ENCODE measurements at places on chromosomes 5 and 9. TPM values are rescaled to one million over a fixed set of nuclear protein-coding genes. Genes with fewer than 3 reads are reported as not detected.

Gene PCDHA5
- total RNA-seq = not detected

DNA sequence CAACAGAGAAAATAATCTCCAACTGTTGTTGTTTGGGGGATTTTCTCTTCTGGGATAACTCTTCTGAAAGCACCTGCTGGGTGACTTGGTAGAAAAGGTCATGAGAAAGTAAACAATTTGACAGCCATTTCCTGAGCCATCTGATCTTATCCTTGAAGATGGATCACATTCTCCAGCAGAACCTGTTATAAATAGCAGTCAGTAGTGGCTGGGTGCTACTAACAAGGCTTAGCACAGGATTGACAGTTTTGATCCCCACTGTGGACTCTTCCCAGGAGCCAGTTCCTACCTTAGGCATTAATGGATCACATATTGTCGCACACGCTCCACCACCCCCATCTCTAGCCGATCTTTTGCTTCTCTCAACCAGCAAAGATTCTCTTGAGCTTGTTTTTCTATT lies 220.2 kb downstream of the PLK2 start:
- H3K27ac ChIP-seq = no peak overlapping the region
- no peak for DNase-seq
- no peaks in the 10 kb centered on the region for H3K27me3 ChIP-seq
- no peaks in the 10 kb centered on the region for H3K4me1 ChIP-seq

Gene LAMC3
- 7.2 TPM for total RNA-seq

Gene CDC20B
- total RNA-seq = not detected

GRCh38 chr5:31366941-31367340 lies 165.0 kb downstream of the DROSHA start:
- no peak for DNase-seq
- H3K4me1 ChIP-seq = no peaks in the 10 kb centered on the region
- H3K4me3 ChIP-seq = no peak overlapping the region
- no peaks in the 10 kb centered on the region for H3K36me3 ChIP-seq
- H3K27ac ChIP-seq = no peak overlapping the region

GRCh38 chr9:96161819-96162218 lies 140.2 kb downstream of the HSD17B3 start:
- H3K4me3 ChIP-seq = no peak overlapping the region
- H3K27me3 ChIP-seq = no peaks in the 10 kb centered on the region
- peak overlapping the region; percentile 12 for H3K27ac ChIP-seq

DNA sequence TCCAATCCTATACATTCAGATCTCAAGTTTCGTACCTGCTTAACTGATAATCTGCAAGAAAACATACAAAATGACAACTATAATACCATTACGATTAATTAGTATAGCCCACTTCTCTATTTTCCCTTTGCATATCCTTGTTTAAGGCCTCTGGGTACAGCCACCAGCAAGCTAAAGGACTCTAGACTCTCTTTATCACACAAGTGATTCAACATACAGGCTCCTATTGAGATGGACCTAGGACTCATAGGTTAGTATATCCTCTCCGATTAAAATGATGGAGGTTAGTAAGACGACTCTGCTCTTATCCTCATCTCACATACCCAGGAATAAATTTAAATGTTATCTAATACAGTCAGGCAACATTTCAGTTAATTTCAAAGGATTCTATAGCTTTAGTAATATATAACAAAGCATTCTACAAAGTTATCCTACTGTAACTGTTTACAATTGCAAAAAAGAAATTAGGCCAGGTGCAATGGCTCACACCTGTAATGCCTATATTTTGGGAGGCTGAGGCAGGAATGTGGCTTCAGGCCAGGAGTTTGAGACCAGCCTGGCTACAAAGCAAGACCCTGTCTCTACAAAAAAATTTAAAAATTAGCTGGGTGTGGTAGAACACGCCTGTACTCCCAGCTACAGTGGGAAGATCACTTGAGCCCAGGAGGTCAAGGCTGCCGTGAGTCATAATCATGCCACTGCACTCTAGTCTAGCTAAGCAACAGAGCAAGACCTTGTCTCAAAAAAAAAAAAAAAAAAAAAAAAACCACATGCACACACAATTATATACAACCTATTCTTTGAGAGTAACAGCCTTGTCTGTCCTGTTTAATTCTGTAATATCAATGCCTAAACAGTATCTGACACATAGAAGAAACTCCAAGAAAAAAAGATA lies 15.4 kb downstream of the HAUS6 start:
- no peak for DNase-seq
- no peak overlapping the region for H3K4me3 ChIP-seq
- H3K27me3 ChIP-seq = no peaks in the 10 kb centered on the region
- H3K36me3 ChIP-seq = peaks cover 4% of the 10 kb centered on the region

DNA sequence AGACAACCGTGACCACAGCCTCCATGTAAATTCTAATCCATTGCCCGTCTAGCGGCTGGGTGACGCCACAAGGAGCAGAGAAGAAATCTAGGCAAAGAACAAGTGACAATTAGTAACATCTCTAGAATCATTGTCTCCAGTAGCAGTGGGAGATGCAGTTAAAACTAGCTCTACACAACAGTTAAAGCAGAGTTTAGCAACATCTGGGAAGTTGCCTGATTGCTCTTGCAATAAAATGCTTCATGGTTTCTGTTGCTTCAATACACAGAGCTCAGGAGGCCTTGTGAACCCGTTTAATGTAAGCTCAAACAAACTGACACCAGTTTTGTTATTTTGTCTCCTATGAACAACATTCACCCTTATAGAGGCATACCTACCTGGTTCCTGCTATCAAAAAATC lies 369.8 kb upstream of the PDE4D start:
- H3K36me3 ChIP-seq = no peaks in the 10 kb centered on the region
- no peaks in the 10 kb centered on the region for H3K27me3 ChIP-seq
- H3K27ac ChIP-seq = no peak overlapping the region
- no peaks in the 10 kb centered on the region for H3K4me1 ChIP-seq
- no peak for DNase-seq

GRCh38 chr5:107549567-107549966 lies 121.2 kb downstream of the EFNA5 start:
- DNase-seq = no peak
- no peak overlapping the region for H3K27ac ChIP-seq

Gene LHX6
- 0.60 TPM for total RNA-seq

DNA sequence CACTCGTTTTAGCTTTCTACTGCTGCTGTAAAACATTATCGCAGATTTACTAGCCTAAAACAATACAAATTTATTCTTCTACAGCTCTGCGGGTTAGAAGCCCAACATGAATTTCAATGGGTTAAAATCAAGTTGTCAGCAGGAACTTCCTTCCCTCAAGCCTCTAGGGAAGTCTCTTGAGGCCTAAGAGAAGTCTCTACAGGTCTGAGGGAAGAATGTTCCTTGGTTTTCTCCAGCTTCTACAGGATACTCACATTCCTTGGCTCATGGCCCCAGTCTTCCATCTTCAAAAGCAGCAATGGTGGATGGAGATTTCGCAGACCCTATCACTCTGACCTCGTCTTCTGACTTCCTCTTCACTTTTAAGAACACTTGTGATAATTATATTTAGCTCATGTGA lies 21.6 kb upstream of the SSBP2 start:
- H3K4me3 ChIP-seq = no peak overlapping the region
- no peaks in the 10 kb centered on the region for H3K27me3 ChIP-seq
- H3K27ac ChIP-seq = no peak overlapping the region
- no peak for DNase-seq

Gene FREM1
- not detected for total RNA-seq

GRCh38 chr5:2732850-2733249 lies 18.6 kb downstream of the IRX2 start:
- H3K36me3 ChIP-seq = no peaks in the 10 kb centered on the region
- no peak for DNase-seq
- no peaks in the 10 kb centered on the region for H3K4me1 ChIP-seq
- peaks cover 20% of the 10 kb centered on the region for H3K27me3 ChIP-seq
- H3K27ac ChIP-seq = no peak overlapping the region
- H3K4me3 ChIP-seq = no peak overlapping the region

Gene F2R
- 1.2 TPM for total RNA-seq

DNA sequence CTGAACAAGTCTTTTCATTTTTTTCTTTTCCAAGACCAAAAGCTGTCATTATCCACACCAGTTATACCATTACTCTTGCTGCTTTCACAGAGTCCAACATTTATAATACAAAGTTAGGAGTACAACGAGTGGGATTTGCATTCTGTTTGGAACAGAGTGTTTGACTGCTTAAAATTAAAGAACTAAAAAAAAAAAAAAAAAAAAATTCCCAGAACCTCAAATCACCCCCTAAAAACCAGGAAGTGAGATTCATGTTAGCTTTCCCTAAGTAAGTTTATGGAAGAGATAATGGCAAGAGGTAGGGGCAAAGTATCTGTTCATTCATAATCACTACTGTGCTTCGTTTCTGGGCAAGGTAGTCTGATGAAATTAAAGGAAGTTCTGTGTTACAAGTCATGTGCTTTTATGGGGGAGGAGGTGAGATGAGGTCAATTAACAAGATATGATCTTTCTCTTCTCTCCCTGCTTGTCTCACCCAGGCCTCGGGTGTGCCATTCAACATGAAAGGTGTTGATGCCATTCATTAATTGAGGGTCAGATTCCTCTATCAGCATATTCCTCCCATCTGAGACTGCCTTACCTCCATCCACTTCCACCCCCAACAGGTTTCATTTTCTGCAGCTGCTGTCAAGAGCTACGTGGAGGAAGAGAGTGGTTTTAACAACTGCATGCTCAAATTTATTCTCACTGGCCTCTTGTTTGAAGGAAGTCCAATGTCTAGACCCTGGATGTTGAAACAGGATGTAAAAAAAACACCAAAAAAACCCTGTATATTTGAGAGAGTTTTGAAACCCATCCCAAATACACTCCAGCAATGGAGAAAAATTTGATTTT lies 58.1 kb downstream of the MARCHF3 start:
- H3K4me1 ChIP-seq = peaks cover 28% of the 10 kb centered on the region
- H3K36me3 ChIP-seq = peaks cover 3% of the 10 kb centered on the region
- H3K27ac ChIP-seq = peak overlapping the region; percentile 89
- DNase-seq = no peak

GRCh38 chr5:86452251-86452650 lies 165.5 kb upstream of the COX7C start:
- no peaks in the 10 kb centered on the region for H3K4me1 ChIP-seq
- no peak overlapping the region for H3K27ac ChIP-seq
- no peak for DNase-seq
- H3K36me3 ChIP-seq = no peaks in the 10 kb centered on the region
- no peaks in the 10 kb centered on the region for H3K27me3 ChIP-seq

GRCh38 chr5:137753691-137754187 lies 424 bp downstream of the HNRNPA0 start:
- peaks cover 38% of the 10 kb centered on the region for H3K4me1 ChIP-seq
- H3K4me3 ChIP-seq = peak overlapping the region; percentile 99
- H3K27me3 ChIP-seq = no peaks in the 10 kb centered on the region
- no peak for DNase-seq
- H3K27ac ChIP-seq = peak overlapping the region; percentile 100

DNA sequence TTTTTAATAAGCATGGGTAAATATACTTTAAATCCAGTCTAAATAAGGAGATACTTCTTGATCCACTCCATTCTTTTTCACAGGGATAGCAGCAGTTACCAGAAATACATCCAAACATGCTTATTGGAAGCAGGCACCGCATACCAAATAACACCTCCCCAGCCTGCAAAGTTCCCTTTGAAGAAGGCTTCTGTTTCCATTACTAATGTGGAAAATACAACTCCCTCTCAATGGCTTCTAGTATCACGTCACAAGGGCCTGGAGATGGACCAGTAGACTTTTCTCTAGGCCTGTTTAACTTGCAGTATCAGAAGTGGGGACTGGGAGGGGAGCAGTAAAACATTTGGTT lies 20.8 kb downstream of the TMEM245 start:
- H3K36me3 ChIP-seq = peaks cover 13% of the 10 kb centered on the region
- peaks cover 90% of the 10 kb centered on the region for H3K4me1 ChIP-seq
- no peak for DNase-seq
- H3K27ac ChIP-seq = peak overlapping the region; percentile 81

Gene TAF1L
- 0.08 TPM for total RNA-seq

DNA sequence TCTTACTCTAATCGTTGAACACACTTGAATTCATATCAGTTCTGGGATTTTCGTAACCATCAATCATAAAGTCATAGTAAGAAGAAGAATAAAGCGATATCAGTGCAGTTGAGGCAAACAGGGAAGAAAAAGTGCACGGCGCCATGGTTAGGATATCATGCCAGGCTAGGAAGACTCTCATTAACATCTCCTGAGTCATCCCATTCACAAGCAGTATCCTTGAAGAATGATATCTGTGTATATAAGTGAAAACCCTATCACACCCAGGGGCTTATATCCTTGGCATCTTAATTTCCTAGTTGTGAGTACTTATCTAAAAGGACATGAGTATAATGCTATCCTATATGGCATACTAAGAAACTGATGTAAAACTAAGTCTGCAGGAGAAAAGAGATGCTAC lies 38.6 kb downstream of the NFIB start:
- H3K27me3 ChIP-seq = peaks cover 16% of the 10 kb centered on the region
- H3K4me3 ChIP-seq = no peak overlapping the region
- no peaks in the 10 kb centered on the region for H3K36me3 ChIP-seq
- no peak overlapping the region for H3K27ac ChIP-seq

Gene TLE1
- 1.6 TPM for total RNA-seq

- peaks cover 9% of the 10 kb centered on the region for H3K36me3 ChIP-seq
- no peak overlapping the region for H3K27ac ChIP-seq
- H3K4me3 ChIP-seq = no peak overlapping the region
- no peak for DNase-seq
- no peaks in the 10 kb centered on the region for H3K4me1 ChIP-seq
These were observed 20.2 kb upstream of the RPL26L1 start for GRCh38 chr5:172939071-172939470.
